ENCODE measurements at places on chromosomes 2 and 18.

- no peak for DNase-seq
Measured at GRCh38 chr2:222465746-222466145, 41.4 kb downstream of the SGPP2 start.

DNA sequence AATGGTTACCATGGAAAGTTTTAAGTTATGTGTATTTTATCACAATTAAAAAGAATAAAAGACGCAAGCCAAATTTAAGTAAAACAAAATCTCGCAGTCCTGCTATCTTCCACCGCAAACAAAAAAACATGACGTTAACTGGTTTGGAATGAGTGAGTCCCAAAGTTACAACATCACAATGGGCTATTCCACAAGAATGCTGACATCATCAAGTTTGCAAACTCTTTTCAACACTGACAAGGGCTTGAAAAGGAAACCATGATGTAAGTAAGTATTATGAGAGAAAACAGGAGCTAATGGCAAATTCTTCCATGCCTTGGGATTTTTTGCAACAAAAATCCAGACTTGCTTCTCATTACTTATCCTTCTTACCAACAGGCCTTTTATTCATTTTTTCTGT, 31.1 kb downstream of the SIGLEC15 start:
- DNase-seq = no peak

DNA sequence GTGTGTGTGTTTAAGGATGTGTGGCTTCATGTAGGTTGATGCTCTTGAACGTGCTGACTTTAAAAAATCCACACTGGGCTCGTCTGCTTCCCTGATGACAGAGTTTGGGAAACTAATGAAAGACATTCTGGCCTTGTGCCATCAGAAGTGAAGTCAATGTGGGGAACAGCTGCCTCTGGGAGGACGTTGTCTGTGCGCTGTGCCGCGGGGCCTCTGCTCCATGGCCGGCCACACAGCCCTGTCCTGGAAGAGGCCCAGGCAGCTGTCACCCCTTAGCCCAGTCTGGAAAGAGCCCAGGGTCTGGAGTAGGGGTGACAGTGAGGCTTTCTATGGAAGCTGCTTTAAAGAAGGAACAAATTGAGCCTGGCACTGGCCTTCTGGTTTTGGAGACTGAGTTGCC, 155.8 kb downstream of the SH3RF3 start:
- no peak for DNase-seq

GRCh38 chr2:54940723-54941122, 109.5 kb downstream of the RTN4 start:
- DNase-seq = no peak

- no peak for DNase-seq
Measured at GRCh38 chr18:74731097-74731496, 133.4 kb downstream of the ZNF407 start.

Data from hematopoietic multipotent progenitor cell treated with erythropoietin and hydrocortisone succinate and interleukin-3 and kit ligand, for 8 days (in vitro differentiated cells).